Stimulated activated CD4-positive, alpha-beta T cell treated with anti-CD3 and anti-CD28 coated beads, Interleukin-1b, Interleukin-23, amount 100 ng/mL, for 24 hours (primary cell): ENCODE measurements at places on chromosomes 7 and 10.

DNA sequence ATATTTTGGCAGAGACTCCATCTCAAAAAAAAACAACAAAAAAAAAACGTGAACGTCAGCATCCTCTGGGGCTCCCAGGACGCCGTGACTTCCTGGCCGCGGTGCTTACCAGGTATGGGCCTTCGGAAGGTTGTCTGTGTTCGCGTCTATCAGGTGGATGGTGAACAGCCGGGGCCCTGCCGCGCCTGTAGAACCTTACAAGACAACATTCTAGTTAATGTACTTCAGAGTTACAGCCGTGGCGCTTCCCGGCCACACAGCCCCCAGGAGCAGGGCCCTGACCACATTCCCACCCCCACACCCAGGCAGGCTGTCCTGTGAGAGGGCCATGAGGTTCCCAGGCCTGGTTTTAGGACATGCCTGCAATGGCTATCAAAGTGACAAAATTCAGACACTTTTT, 111.0 kb downstream of the SMURF1 start:
- DNase-seq = no peak

DNA sequence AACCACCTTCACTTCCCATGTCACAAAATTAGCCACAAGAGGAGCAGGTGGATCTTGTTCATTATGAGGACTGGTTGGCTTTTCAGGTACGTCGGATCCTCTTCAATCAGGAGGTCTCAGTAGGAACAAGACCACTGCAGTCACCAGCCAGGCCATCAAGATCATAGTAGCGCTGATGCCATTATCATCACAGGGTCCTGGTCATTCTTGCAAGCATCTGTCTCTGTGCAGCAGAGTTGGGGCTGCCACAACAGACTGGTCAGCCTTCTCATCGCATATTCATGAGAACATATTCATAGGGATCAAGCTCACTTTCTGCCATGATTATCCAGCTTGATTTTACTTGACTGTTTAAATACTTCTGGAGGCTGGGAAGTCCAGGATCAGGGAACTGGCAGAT, 67.1 kb downstream of the ADCYAP1R1 start:
- no peak for DNase-seq

GRCh38 chr10:129272176-129272575, 194.9 kb upstream of the MGMT start:
- DNase-seq = no peak

- no peak for DNase-seq
Measured at GRCh38 chr10:62025901-62026879, 124.7 kb downstream of the ARID5B start.

- no peak for DNase-seq
Measured at GRCh38 chr10:28769091-28769604, 91.8 kb downstream of the BAMBI start.

DNA sequence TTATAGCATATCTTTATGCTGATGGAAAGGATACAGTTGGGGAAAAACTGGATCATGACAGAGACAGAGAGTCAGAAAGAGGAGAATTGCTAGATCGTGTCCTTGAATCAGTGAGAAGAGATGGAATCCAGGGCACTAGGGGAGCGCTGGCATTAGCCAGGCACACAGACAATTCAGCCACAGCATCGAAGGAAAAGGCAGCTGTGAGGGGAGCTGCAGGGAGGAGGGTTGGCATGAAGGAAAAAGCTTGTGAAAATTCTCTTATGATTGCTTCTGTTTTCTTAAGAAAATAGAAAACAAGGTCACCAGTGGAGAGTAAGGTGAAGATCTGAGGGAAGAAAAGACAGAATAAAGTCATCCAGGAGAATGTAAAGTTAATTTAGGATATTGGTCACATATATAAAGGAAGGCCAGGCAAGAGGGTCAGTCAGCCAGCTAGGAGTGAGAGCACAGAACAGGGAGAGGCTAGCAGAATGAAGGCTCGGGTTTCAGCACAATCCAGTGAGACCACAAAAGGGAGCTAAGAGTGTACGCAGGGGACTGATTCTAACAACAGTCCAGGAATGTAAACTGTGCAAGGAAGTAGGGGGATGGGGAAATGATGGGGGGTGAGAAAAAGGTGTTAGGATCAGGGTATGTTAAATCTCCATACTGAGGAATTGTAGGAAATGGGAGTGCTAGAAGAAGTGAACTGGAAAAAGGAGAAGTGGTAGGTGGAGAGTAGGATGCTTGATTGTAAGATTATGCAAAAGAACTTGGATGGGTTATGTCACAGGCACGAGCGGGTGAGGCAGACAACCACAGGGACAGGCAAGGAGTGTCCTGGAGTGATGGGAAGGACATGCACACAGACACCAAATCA, 112.0 kb downstream of the RNF32 start:
- no peak for DNase-seq

DNA sequence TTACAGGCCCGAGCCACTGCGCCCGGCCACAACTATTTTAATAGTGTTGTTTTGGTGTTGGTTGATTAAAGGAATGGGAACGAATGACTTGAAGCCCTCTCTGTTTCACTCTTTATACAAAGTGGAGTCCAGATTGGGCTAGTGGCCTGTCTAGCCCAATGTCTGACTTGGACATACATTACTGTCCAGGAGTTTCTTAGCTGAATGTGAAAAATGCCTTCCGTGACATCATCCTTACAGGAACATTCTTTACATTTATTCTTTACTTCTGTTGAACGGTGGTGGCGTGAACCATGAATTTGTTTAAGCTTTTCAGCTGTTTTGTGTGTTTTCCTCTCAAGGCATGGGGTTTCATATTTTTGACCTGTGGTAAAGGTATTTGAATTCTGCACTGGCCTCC, 67.9 kb downstream of the DAGLB start:
- DNase-seq = no peak

- DNase-seq = no peak
Measured at GRCh38 chr10:27192284-27192683, 37.1 kb downstream of the MASTL start.

- no peak for DNase-seq
Measured at GRCh38 chr7:20651960-20652544, 36.6 kb downstream of the ABCB5 start.

GRCh38 chr10:45461034-45461433, 87.0 kb downstream of the ALOX5 start:
- DNase-seq = no peak

DNA sequence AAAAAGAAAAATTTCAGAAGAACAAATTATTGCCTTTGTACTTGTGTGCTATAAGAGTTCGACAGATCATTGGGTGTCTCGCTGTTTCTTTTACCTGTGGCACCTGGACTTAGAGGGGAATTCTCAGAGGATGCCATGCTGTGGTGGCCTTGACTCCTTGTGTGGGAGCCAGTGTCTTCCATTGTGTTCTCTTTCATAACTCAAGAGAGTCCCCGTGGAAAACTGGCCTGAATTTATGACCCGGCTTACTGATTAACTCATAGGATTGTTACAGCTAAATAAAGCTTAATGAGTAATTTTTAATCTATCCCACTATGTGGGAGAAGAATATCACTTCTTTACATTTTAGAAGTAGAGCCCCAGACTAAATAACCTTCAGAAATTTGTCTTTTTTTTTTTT, 54.5 kb downstream of the UBE3C start:
- DNase-seq = no peak

DNA sequence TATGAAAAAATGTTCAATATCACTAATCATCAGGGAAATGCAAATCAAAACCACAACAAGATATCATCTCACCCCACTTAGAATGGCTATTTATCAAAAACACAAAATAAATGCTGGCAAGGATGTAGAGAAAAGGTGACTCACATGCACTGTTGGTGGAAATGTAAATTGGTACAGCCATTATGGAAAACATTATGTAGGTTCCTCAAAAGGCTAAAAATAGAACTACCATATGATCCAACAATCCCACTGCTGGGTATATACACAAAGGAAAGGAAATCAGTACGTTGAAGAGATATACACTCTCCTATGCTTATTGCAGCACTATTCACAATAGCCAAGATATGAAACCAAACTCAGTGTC, 50.2 kb downstream of the CDK1 start:
- no peak for DNase-seq

GRCh38 chr10:90577569-90577968, 280.3 kb downstream of the HTR7 start:
- no peak for DNase-seq

GRCh38 chr7:56077681-56078080, 13.6 kb downstream of the SUMF2 start:
- DNase-seq = no peak

GRCh38 chr10:54441275-54441674, 359.8 kb downstream of the PCDH15 start:
- no peak for DNase-seq

DNA sequence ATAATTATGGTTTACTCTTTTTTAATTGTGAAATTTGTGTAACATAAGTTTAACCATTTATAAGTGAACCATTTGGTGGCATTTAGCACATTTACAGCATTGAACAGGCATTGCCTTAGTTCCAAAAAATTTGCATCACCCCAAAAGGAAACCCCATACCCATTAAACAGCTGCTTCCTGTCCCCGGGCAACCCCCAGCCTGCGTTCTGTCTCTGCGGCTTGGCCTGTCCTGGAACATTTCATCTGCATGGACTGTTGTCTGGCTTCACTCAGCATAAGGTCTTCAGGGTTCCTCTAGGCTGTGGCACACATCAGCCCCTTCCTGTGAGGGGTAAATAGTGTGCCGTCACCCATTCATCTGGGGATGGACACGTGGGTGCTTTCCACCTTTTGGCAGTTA, 6.9 kb downstream of the RET start:
- no peak for DNase-seq

- DNase-seq = no peak
Measured at GRCh38 chr10:86751477-86751876, 4.9 kb upstream of the BMPR1A start.

- DNase-seq = peak; percentile 69
Measured at GRCh38 chr10:124614003-124614659, 130.0 kb downstream of the FAM53B start.

- DNase-seq = no peak
Measured at GRCh38 chr10:123351715-123352114, 197.5 kb downstream of the BUB3 start.

- DNase-seq = no peak
Measured at GRCh38 chr7:116704650-116705228, 32.7 kb downstream of the MET start.

GRCh38 chr10:7576340-7576739, 90.4 kb downstream of the ITIH5 start:
- no peak for DNase-seq

DNA sequence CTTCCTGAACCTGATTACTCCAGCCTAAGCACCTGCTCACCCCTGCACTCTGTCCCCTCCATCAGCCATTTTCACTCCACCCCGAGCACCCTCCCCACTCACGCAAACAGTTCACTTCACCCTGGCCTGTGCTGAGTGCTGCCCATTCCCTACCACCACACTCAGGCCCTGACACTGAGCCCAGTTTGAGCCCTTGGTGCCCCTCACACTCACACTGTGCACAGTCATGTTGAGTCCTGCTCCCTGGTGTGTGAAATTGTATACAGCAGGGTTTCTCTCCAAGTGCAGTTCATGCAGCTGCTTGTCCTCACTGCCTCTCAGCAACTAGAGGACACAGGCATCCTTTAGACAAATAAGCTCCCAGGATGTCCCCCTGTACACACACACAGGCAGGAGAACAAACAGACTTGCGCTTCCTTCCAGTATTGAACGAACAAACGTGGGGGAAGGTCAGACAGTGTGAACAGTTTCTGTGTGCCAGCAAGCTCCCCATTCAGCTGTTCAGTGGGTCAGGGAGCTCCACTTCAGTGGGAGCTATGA, 6.8 kb downstream of the MYO1G start:
- no peak for DNase-seq

- DNase-seq = no peak
Measured at GRCh38 chr7:27245124-27245797, 2.7 kb downstream of the EVX1 start.

- DNase-seq = no peak
Measured at GRCh38 chr7:95433952-95434556, 774 bp downstream of the PON2 start.
